GDM1 (cell line): ENCODE measurements at places on chromosomes 5 and 9.

GRCh38 chr5:131381777-131382176 lies 117.9 kb downstream of the CDC42SE2 start:
- DNase-seq = no peak

- DNase-seq = peak; percentile 66
These were observed 341.1 kb downstream of the ZSWIM6 start for GRCh38 chr5:61673007-61673735.

- DNase-seq = no peak
These were observed 217.2 kb downstream of the MELK start for GRCh38 chr9:36789886-36790285.

- no peak for DNase-seq
These were observed 1.4 kb downstream of the BARX1 start for GRCh38 chr9:93953496-93954433.

- DNase-seq = no peak
These were observed 152.2 kb downstream of the ADAMTSL1 start for GRCh38 chr9:18626046-18626698.

GRCh38 chr5:66230551-66230950 lies 86.5 kb downstream of the SREK1 start:
- DNase-seq = no peak

DNA sequence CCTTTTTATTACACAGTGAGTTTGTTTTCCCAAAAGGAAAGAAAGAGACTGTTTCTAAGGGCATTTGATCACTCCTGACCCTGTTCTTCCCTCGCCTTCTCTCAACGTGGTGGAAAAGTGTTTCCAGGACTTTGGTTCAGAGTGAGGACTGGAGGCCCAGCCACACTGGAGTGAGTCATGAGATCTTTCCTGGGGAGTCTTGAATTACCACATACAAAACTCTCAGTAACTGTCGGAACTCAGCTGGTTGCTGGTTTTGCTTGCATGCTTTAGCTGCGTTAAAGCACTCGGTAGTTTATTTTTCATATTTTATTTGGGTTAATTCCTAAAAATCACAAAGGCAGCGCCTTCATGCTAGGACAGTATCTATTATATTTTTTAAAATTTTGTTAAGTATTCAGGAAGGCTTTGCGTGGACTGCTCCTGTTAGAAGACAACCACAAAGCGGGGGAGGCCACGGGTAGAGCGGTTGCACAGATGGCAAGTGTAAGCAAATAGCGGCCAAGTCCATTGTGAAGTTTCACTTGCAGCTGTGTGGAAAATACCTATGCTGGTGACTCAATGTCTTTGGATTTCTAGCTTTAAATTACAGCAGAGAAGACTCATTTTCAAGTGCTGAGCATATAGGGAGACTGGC lies 77.7 kb downstream of the ARSB start:
- DNase-seq = peak; percentile 34

- DNase-seq = no peak
These were observed 50.2 kb upstream of the IL31RA start for GRCh38 chr5:55800924-55801323.

- no peak for DNase-seq
These were observed 46.5 kb upstream of the FKTN start for GRCh38 chr9:105511446-105511845.

- DNase-seq = no peak
These were observed 257.2 kb upstream of the MVB12B start for GRCh38 chr9:126069400-126069955.

GRCh38 chr5:156037151-156037909 lies 289.6 kb upstream of the SGCD start:
- no peak for DNase-seq

GRCh38 chr9:107229241-107229741 lies 53.8 kb upstream of the RAD23B start:
- no peak for DNase-seq

GRCh38 chr5:126544087-126544740 lies 50.8 kb downstream of the ALDH7A1 start:
- peak; percentile 18 for DNase-seq

GRCh38 chr5:143801252-143801939 lies 10.6 kb upstream of the HMHB1 start:
- DNase-seq = no peak

DNA sequence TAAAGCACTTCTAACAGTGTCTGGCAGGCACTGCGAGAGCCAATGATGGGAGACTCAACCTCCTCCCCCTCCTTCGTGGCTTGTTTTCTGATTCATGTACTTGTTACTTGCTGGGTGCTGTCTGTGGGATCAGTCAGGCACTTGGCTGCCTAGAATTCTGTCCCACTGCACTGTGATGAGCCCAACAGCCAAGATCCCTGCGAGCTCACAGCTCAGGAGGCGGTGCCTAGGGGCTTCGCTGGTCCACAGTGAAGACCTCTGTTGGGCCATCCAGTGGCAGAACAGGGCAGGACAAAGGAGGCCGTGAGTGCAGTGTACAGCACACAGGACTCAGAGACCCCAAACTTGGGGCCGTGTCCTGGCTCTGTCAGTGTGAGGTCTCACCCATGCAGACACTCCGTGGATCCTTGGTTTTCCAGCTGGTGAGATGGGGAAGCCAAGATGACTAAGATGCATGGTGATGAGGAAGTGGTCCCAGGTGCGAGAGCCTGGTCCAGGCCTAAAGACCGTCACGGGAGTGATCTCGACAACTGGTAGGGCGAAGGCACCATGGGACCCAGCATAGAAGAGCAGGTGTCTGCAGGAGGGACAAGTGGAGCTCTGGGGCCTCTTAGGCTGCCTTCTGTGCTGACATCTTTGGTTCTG lies 19.5 kb downstream of the MYMK start:
- DNase-seq = no peak

- no peak for DNase-seq
These were observed 139.6 kb upstream of the LRRTM2 start for GRCh38 chr5:139014726-139015125.

- DNase-seq = no peak
These were observed 158.2 kb downstream of the SREK1 start for GRCh38 chr5:66302344-66302743.

GRCh38 chr9:98791608-98792490 lies 4.5 kb downstream of the ANKS6 start:
- DNase-seq = no peak

- no peak for DNase-seq
These were observed 10.0 kb upstream of the BOD1 start for GRCh38 chr5:173626505-173626820.

DNA sequence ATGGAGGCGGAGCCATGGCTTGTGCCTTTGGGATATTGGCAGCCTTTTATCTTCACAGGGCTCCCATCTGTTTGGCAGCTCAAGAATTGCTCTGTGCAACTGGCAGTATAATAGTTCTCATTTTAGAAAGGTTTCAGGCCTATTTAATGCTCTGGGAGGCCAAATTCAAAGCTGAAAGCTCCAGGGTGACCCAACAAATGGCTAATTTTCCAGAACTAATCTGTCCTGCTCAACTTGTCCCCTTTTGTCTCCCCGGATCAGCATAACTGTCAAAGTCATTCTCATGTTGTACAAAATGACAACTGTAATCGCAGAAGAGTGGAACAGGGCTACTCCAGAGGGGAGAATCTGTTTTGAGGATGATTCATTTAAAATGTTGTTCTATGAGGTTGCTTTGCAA lies 52.6 kb upstream of the CXCL14 start:
- no peak for DNase-seq

DNA sequence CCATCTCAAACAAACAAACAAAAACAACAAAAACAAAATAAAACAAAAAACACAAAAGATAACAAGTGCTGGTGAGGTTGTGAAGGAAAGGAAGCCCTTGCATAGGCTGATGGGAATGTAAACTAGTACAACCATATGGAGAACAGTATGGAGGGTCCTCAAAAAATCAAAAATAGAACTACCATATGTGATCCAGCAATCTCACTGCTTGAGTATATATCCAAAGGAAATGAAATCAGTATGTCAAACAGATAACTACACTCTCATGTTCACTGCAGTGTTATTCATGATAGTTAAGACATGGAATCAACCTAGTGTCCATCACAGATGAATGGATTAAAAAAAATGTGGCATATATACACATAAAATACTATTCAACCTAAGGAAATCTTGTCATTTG lies 395.7 kb upstream of the SLC24A2 start:
- DNase-seq = no peak

GRCh38 chr5:177456976-177457851 lies 10.6 kb downstream of the PRR7 start:
- peak; percentile 70 for DNase-seq

DNA sequence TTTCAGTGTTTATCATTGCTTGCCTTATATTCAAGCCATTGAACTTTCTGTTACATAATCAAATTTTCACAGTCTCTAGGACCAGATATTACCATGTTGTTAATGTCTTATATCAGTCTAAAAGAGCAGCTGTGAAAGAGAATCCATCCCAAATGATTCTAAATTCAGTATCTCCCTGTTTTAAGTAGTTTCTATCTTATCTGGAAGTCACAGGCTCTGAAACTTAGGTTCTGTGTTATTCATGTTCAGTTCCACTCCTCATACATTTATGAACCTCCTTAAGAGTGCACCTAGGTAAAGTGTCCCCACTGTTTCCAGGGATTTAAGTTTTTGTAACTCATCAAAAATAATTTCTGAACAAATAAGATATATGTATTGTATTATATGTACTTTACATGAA lies 9.7 kb downstream of the LYRM7 start:
- DNase-seq = no peak

DNA sequence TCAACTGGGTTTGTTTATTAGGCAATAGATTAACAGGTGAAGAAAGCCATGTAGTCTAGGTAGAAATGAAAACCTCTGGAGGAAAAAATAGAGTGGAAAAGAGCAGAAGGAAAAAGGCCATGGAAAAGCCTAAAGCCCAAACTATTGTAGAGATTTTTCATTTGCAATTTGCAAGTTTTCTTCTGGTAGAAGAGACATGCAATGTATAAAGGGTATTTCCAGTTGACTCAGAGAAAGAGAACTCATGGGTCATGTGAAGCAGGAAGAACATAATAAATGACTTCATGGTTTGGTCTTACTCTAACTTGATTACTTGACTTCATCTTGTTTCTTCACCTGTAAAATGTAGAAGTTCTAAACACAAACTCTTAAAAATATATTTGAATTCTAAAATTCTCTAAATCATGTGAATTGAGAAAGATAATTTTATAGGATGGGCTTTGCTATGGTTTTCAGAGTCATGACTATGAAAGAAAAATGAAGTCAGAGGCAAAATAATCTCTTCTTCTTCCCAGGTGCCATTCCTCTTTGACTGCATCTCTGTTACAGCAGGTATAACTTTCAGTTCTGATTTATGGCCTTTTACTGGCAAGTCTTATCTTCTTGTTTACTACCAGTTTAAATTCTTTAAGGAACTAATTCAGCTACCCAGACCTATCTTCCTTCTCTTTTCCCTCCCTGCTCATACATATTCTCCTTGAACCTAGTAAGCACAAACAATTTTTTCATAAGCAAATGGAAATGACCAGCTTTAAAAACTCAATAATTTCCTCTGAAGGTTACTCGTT lies 47.7 kb upstream of the TMC1 start:
- no peak for DNase-seq

- DNase-seq = peak; percentile 44
These were observed 63.9 kb upstream of the SPRY4 start for GRCh38 chr5:142388696-142389095.

DNA sequence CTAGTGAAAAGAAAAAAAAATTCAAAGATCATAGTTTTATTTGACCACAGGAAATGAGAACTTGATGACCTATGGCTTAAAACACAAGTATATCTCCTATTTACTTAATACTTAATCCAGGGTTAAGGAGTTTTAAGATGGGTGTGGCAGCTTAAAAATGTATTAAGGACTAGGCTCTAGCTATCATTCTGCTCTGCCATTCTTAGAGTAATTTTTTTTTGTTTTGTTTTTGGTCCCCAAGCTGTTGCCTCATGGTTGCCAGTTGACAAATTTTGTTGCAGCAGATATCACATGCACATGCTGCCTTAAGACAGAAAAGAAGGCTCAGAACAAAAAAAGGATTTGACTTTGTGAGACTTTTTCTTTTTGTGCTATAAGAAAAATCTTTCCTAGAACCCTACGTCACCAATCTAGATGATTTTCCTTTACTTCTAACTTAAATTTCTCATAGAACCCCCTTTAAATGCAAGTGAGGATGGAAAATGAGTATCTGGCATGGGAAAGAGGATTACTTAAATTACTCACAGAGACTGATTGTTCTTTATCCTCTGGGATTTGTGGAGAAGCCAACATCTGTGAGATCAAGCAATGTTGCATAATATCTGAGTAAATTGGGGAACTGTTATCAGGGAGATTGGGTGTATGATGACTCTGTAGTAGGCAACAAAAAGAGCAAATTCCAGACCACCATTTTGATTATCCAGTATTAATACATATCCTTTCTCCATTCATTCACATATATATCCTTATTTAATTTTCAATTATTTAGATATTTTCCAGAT lies 364.7 kb upstream of the CD180 start:
- DNase-seq = no peak

GRCh38 chr5:6087576-6087975 lies 290.8 kb downstream of the MED10 start:
- no peak for DNase-seq

DNA sequence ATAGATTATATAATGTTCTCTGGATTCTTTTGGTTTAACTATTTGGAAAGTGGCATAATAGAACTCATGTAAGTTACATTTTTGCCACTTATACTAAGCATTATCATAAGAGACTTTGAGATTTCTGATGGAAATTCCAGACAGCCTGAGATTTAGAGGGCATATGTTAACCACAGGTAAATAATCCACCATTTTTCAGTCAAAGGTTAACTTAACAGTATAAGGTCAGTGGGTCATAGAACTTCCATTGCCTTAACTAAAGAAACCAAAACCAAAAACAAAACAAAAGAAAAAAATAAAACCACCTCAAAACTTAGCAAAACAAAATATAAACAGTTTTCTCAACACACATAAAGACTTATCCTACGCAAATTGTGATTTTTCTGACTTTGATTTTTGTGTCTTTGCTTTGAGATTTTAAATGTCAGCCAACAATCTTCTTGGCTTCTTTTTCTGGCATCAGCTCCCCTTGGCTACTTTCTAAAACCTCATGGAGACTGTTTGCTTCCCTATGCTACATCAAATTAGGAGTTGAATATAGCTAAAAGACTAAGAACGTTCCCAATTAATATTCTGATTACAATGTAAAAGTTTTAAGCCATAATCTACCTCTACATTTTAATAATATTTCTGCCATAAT lies 430.1 kb upstream of the DAB2 start:
- no peak for DNase-seq
